CD4-positive, alpha-beta T cell treated with Interferon gamma for 1 hour (primary cell): ENCODE measurements at places on chromosomes 3 and 15.
A peak's percentile ranks its signal among the peaks of the same experiment; 100 is the strongest.

DNA sequence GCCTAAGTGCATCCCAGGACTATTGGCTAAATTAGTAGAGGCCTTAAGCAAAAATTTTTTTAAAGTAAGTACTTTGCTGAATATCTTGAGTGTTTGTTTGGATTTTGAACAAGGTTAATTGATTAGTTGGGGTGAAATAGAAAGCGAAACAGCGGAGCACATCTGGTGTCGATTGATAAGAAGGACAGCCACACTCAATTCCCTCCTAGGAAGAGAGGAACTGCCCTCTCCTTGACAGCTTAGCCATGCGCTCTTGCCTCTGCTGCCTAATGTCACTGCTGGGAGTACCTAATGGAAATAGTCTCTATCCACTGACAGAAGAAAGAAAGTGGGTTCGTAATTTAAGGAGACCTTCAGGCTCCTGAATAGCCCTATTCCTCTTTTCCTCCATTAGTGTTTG is 943.6 kb downstream of the DIPK2A start:
- no peak for DNase-seq

GRCh38 chr15:52309154-52309548 is 13.5 kb upstream of the MYO5C start:
- DNase-seq, result no peak

- no peak for DNase-seq
These were observed 14.2 kb upstream of the RPP14 start for GRCh38 chr3:58291671-58292338.

GRCh38 chr3:137471130-137471529 is 293.0 kb upstream of the SOX14 start:
- no peak for DNase-seq

DNA sequence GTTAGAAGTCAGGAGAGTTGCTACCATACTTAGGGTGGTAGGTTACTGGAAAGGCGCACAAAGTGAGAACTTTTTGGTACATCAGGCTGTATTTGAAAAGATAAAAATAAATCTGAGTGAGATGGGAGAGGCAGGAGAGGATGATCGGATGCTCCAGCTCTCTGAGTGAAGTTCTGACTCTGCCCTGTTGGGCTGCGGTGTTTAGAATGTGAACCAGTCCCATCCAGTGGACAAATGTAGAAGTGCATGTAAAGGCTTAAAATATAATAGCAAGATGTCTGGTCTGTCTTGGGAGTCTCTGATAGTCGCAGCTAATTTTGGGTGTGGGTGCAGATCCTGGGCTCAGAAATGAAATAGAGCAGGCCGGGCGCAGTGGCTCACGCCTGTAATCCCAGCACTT is 30.4 kb downstream of the ACKR2 start:
- DNase-seq, result peak; percentile 13

GRCh38 chr3:9439331-9439730 is 41.9 kb downstream of the SETD5 start:
- no peak for DNase-seq

DNA sequence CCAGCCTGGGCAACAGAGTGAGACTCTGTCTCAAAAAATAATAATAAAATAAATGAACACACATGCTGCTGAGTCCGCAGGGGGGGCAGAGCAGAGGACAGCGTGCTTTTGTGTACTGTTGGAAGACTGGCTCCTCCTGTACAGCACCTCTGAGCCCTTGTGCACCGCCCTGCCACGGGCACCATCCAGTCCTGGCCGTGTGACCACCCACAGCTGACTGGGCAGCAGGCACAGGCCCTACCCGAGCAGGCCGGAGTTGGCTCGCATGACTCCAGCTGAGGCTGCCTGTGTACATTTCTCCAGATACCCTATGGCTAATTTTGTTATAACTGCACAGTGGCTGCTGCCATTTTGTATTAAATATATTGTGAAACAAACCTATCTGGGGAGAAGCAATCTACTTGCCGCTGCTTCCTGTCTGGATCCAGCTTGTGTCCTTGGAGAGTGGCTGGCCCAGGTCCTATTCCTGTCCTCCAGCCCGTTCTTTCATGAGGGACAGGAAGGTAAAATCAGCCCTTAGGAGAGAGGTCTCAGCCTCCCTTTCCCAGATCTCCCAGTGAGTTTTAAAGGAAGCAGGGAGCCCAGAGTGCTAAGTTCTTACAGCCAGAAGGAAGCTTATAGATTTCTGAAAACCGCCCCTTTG is 14.6 kb downstream of the IVD start:
- DNase-seq, result no peak

- DNase-seq, result no peak
These were observed 192.1 kb downstream of the CBLB start for GRCh38 chr3:105676621-105677300.

- DNase-seq, result no peak
These were observed 166.2 kb downstream of the CHDH start for GRCh38 chr3:53680028-53680427.

DNA sequence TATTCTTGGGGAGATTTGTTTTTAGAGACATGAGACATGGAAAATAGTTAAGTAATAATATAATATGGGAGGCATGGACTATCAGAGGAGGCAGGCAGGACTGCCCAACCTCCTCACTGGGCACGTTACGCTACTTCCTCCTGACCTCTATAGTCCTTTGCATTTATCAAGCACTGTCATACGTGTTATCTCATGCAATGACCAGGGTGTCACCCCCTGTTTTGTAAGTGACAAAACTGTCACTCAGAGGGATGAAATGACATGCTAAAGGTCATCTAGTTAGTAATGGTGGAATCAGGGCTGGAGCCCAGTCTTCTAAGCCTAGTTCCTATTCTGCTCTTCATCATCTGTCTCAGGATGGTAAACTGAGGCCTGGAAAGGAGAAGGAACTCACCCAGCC is 66.7 kb downstream of the ST6GAL1 start:
- DNase-seq, result no peak

GRCh38 chr3:101936419-101937356 is 87.4 kb downstream of the NFKBIZ start:
- DNase-seq, result peak; percentile 13

DNA sequence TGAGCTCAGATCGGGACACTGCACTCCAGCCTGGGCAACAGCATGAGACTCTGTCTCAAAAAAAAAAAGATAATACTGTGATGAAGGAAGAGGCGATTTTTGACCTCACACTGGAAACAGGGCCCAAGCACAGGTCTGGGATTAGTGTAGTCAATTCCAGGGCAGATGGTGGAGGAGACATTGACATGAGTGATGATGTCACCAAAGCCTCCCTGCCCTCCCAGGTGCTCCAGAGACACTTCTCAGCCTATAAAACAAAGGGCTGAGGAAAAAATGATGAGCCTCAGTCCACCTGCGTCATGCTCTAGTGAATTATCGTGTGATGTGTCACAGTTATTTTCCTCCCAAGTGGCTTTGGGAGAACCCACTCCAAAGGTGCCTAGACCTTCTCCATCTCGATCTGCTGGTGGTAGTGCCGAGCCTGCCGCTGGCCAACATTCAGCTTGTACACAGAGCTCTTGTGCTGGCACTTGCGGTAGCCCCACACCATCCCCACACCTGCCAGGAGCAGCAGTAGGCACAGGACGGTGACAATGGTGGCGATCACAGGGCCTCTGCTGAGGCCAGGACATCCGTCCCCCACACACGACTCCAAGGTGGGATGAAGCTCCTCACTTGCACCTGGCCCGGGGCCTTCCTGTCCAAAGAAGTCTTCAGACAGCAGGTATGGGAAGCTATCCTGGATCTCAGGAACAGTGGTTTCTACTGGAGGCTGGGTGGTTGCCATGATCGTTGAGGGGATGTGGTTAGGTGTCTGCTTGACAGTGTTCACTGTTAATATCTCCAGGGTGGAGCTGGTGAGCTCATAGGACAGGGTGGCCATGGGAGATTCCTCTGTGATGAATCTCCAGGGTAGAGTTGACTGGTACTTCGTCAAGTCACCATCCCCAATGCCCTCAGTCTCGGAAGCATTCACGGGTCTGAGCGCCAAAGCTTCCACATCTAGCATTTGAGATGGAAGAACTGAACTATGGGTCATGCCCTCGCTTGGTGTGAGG is 38.8 kb downstream of the CRTAP start:
- no peak for DNase-seq

- no peak for DNase-seq
These were observed 103.8 kb upstream of the ADPGK start for GRCh38 chr15:72887376-72887775.

GRCh38 chr3:56200251-56200650 is 268.0 kb downstream of the ERC2 start:
- no peak for DNase-seq

DNA sequence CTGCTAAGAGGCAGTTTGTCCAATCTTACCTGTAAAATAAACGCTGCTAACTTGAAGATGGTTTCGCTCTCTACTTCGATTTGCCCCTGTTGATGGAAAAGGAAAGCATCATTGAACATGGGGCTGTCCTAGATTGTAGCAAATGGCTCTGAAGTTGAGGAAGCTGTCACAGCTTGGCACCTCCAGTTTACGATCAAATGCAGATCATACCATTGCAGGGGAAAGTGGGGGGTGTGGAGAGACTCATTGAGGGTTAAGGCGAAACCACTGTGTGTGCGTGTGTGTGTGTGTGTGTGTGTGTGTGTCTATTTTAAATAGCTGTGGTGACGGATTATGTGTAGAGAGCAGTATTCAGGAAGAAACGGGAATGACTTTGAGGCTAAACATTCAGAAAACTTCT is 127.6 kb upstream of the LMOD3 start:
- DNase-seq, result peak; percentile 27

DNA sequence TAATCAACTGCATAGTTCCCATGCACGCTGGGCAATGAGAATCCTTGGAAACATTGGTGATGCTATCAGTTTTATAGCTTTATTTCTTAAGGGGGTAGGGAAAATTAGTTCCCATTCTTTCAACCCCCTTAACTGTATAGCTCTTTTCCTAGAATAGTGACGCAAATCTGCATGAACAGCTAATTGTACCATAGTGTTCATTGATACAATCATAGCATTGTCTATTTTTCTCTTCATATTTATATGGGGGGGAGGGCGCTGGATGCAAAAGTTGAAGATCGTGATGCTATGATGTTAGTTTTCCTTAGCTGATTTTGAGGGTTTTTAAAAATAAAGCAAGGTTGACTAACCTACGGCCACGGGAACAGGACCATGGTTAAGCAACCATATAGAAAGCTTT is 32.4 kb upstream of the SAMMSON start:
- no peak for DNase-seq

- DNase-seq, result no peak
These were observed 311.7 kb upstream of the ZNF717 start for GRCh38 chr3:76096836-76097588.
